ENCODE measurements at places on chromosomes 1 and 21.

DNA sequence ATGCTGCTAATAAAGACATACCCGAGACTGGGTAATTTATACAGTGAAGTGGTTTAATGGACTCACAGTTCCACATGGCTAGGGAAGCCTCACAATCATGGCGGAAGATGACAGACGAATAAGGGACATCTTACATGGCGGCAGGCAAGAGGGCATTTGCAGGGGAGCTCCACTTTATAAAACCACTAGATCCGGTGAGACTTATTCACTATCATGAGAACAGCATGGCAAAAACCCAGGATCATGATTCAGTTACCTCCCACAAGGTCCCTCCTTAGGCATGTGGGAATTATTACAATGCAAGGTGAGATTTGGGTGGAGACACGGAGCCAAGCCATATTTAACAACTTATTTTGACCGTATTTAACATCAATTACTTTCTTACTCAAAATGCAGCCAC, 739.0 kb downstream of the NCAM2 start:
- no peak for DNase-seq

- no peak for DNase-seq
Measured at GRCh38 chr1:23756676-23757075, 13.4 kb downstream of the ELOA start.

DNA sequence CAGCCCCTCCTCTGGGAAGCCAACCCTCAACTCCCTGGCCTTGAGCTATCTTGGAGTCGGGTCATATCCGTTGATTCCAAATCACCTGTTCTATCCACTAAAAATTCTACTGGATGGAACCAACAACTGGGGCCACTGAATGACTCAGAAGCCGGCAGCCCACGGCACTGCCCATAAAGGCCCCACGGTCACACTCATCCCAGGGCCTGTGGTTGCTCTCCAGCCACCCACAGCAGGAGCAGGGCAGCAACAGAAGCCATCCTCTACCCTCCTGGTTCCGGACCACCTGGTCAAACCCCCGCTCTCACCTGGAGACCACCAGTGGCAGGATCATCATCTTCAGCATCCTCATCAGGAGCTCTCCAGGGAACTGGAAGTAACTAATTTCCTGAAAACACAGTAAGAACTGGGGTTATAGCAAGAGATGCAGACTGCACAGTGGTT, 8.4 kb downstream of the SLC1A7 start:
- DNase-seq: no peak

GRCh38 chr1:39434797-39435395, 56.5 kb upstream of the BMP8A start:
- no peak for DNase-seq

DNA sequence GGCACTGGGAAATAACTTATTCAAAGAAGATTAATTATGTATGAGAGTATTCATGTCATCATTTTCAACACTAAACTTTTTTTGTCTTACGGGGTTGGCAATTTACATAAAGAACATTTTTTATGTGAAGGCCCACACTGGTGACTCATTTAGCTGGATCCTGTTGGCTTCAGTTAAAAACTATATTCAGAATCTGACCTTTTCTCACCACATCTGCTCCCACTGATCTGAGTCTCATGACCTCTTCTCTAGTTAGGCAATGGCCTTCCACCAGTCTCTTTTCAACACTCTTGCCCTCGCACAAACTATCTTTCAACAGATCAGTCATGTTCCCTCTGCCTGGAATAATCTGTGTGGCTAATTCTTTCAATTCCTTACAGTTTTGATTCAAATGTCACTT, 53.4 kb downstream of the TMPRSS15 start:
- DNase-seq: no peak

GRCh38 chr1:61497013-61497412, 227.9 kb downstream of the TM2D1 start:
- no peak for DNase-seq

GRCh38 chr1:1112237-1112985, 3.5 kb downstream of the C1orf159 start:
- no peak for DNase-seq

DNA sequence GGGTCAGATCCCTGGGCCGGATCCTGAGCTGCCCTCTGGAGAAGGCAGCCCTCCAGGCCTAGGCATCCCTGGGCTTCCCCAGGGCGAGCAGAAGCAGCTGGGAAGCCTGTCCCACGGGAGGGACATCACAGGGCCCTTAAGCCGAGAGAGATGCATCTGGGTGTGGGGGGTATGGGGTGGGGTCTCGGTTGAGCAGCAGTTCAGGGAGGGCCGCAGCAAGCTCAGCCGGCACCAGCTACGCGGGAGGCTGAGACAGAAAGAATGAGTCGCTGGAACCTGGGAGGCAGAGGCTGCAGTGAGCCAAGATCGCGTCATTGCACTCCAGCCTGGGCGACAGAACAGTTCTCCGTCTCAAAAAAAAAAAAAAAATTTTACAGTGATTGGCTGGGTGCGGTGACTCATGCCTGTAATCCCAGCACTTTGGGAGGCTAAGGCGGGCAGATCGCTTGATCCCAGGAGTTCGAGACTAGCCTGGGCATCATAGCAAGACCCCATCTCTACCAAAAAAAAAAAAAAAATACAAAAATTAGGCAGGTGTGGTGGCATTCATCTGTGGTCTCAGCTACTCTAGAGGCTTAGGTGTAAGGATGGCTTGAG, 37.7 kb downstream of the RRP1 start:
- DNase-seq: peak; percentile 56

DNA sequence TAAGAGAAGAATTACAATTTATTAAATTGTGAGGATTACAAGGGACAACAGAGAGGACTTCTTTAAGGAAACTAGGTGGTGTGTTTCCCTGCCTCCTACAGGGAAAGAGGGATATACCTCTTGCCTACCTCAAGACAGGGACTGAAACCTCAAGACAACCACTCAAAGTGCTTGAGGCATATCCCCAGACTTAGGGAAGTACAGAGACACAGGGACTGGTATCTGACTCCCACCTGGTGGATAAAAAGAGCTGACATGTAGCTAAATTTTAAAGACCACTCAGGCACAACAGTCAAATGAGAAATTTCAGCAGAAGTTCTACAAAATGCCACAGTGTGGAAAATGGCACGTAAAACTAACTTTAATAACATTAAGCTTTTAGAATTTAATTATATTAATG, 21.3 kb downstream of the DENND2C start:
- DNase-seq: no peak

DNA sequence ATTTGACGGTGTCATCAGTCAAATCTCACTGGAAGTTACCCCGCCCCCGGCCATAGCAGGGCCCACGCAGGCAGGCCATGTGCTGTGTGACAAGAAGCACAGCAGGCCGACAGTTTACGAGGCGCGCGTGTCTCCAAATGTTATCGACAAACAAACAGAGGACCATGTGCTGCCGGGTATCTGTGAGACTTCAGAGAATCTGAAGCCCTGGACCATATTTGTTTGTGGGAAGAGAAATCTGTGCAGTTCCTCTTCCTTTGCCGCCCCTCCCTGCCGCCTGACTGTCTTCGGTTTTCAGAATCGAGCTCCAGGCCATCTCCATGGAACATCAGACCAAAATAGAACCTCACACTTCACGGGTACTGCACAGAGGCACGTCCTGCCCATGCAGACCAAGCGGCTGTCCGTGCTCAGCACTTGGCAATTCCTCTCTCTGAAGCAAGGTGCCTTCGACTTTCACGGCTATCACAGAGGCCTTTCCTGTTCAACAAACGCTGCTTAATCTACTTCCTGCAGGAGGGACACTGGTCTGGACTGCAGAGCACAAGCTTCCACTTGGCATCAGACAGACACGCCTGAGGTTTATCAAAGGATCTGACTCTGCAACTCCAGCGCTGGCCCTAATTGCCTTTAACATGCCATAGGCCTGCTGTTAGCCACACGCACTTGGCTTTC, 135.7 kb upstream of the KRTAP19-8 start:
- DNase-seq: no peak

DNA sequence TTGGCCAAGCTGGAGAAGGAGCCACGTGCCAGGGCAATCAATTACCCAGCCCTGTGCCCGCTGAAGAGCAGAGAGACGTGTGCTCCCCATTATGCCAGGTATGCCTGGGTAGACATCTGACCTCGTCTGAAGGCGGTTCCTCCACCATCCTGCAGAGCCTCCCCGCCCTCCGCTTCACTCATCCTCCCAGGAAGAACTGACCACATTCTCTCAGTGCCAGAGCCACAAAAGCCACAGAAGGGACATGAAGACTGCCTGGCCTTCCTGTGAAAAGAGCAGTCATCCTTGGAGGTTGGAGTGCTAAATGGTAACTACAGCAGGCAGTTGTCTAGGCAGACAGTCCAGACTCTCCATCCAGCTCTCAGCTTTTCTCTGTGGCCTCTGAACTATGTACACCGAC, 12.0 kb downstream of the SYT2 start:
- no peak for DNase-seq

DNA sequence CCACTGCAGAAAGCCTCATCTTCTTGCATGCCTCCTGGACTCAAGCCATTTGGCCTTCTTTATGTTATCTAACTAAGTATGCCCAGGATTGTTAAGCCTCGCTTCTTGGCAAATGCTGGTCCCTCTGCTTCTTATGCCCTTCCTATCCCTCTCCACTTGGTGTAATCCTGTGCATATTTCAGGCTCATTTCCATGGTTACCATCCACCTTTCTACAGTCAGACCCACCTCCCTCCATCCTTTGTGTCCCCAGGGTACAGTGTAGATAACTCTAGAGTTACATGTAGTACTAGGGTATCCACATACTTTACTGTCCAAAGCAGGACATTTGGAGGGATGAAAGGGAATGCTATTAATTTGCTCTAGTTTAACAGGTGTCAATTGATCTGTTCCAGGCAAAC, 6.5 kb upstream of the RNF19B start:
- DNase-seq: no peak

- no peak for DNase-seq
Measured at GRCh38 chr1:221045151-221045550, 165.9 kb downstream of the HLX start.

- peak; percentile 44 for DNase-seq
Measured at GRCh38 chr1:200302192-200302920, 107.5 kb downstream of the ZNF281 start.

DNA sequence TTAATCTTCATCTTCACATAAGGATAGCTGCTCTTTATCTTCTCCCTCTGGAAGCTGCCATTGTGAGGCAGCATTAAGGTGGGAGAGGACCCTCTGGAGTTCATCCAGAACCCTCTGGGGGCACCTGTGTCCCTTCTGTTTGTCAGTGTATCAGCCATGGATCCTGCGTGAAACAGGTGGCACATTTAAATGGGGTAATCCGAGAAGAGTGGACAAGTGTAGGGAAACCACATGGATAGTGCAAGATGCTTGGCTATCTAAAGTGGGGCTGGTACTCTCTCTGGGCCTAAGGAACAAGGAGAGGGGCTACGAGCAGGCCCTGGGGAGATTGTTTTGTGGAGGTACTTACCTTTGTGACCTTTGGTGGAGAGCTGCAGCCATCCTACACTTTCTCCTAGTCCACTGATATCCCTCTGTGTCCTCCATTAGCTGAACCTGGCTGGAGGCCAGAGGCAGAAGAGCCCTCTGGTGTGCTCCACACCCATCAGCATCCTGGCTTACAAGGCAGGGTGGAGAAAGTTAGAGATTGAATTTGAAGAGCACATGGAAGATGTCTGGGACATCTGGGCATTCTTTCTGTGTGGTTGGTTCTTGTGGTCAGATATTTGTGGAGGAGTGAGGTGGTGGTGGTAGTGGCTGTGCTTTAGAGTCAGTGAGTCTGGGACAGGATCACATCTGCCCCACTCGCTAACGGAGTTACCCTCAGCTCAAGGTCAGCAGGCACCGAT, 117.7 kb downstream of the FGGY start:
- DNase-seq: no peak

GRCh38 chr1:24070821-24071393, 41.0 kb downstream of the MYOM3 start:
- DNase-seq: peak; percentile 85

DNA sequence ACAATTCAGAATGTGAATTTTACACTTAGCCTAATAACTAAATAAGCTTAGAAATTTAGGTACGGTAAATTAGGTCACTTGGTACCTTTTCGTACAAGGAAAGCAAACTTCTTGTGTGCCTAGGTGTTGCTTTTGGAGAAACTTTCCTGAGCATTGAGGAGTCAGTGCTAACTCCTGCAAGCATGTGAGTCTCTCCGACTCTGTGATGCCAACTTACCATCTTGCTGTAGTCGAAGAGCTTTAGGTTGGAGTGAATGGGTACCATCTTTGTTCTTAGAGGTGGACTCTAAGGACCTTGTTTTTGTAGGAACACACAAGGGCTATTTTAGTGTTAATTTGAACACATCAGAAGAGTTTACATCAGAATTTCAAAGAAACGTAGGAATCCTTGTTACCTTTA, 688.9 kb downstream of the USP25 start:
- no peak for DNase-seq

GRCh38 chr1:21489146-21489545, 20.1 kb upstream of the ALPL start:
- DNase-seq: no peak

DNA sequence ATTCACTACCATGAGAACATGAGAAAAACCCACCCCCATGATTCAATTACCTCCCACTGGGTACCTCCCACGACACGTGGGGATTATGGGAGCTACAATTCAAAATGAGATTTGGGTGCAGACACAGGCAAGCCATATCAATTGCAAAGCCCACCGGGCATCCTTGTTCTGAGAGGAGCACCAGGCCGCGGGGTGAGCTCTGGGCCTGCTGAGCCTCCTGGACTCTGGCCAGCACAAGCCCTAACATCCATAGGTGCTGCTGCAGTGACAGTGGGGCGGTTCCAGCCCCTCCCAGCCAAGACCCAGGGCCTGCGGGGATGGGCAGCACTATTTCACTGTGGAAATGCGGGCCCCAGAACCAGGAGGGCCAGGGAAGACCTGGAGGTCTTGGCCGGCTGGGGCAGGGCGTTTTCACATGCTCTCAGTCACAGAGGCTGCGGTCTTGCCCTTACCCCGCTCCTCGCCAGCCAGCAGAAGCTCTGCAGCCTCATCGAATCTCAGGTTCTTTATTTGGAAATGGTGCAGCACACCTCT, 103.8 kb downstream of the PCBP3 start:
- DNase-seq: no peak

DNA sequence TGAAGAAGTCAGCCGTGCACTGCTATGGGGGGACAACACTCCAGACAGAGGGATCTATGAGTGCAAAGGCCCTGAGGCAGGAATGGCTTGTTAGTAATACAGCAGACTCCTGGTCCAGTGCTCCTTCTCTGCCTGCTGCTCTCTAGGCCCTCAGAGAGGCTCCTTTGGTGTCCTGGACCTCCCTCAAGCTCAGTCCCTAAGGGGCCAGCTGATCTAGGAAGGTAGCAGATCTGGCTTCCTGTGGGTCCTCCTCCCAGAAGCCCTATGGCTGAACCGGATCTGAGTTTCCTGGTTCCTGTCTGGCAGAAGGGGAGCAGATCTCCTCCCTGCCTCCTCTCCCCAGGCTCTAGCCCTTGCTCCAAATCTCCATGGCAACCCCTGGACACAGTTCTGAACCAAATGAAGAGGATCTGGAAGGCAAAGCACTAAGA, at the start of gene LDLRAD2:
LDLRAD2 (plus strand) TSS at position 391 of the 431 bp plus-strand sequence. CDS start 187 bp downstream, outside the sequence.
- DNase-seq: no peak

- DNase-seq: peak; percentile 98
Measured at GRCh38 chr1:204319462-204319861, 40.3 kb downstream of the PLEKHA6 start.
